ENCODE measurements at places on chromosomes 13 and 19.

DNA sequence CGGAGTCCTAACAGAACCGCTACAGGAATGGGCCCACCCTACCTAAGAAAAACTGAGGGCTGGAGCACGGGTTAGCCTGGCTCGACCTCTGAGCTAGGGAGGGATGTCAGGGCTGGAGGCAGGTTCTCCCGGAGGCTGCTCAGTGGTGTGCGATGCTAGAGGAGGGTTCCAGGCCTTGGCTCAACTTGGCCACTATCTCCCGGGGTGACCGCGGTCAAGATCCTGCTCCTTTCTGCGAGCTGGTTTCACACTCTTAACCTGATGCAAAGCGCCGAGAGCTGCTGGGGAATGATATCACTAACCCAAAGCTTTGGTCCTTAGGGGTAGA, 301 bp downstream of the POP4 start:
- no peak for DNase-seq

DNA sequence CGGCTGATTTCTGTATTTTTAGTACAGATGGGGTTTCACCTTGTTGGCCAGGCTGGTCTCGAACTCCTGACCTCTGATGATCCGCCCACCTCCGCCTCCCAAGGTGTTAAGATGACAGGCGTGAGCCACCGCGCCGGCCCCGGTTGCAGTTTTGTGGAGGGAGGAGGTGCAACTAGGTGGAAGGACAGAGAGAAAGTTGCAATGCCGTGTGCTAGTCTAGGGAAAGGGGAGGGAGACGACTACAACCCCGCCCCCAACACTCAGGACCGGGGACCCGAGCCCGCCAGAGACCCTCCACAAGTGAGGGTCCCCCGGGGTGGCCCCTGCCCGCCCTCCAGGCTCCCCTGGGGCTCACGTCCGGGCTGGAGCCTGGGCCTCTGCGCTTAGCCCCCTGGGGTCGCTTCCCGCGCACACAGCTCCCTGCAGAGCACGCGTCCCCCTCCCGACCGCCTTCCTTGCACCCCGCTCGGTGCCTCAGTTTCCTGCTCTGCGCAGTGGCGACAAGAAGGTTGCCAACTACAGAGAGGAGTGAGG, 1.2 kb upstream of the ARID3A start:
- DNase-seq: no peak

- DNase-seq: no peak
Measured at GRCh38 chr19:35086455-35086854, 29.2 kb upstream of the FXYD3 start.

GRCh38 chr13:99959540-99960230, 11.9 kb downstream of the ZIC5 start:
- no peak for DNase-seq

DNA sequence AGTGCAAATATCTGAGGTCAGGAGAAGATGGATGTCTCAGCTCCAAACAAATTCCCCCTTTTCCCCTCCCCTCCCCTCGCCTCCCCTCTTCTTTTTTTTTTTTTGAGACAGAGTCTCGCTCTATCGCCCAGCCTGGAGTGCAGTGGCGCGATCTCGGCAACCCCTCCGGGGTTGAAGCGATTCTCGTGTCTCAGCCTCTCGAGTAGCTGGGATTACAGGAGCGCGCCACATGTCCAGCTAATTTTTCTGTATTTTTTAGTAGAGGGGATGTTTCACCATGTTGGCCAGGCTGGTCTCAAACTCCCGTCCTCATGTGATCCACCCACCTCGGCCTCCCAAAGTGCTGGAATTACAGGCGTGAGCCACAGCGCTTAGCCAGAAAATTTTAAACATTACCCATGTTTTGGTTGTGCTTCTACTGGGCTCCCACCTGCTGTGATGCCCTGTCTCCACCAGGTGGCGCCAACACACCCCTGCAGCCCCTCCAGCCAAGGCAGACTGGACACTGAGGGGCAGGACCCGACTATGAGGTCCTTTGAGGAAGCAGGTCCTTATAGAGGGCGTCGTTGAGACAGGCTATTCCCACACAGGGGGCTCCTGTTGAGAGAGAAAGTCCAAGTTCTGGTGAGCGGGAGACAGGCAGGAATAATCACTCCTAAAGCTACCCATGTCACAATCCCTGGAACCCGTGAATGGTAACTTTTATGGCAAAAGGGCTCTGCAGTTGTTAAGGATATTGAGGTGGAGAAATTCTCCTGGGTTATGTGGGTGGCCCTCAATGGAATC, 6.3 kb downstream of the ERICH4 start:
- peak; percentile 77 for DNase-seq

- no peak for DNase-seq
Measured at GRCh38 chr19:39738814-39739213, 985 bp upstream of the CLC start.

GRCh38 chr19:14772467-14772866, 5.9 kb downstream of the ADGRE2 start:
- DNase-seq: no peak

GRCh38 chr13:77002590-77003190, 10.8 kb downstream of the CLN5 start:
- no peak for DNase-seq

DNA sequence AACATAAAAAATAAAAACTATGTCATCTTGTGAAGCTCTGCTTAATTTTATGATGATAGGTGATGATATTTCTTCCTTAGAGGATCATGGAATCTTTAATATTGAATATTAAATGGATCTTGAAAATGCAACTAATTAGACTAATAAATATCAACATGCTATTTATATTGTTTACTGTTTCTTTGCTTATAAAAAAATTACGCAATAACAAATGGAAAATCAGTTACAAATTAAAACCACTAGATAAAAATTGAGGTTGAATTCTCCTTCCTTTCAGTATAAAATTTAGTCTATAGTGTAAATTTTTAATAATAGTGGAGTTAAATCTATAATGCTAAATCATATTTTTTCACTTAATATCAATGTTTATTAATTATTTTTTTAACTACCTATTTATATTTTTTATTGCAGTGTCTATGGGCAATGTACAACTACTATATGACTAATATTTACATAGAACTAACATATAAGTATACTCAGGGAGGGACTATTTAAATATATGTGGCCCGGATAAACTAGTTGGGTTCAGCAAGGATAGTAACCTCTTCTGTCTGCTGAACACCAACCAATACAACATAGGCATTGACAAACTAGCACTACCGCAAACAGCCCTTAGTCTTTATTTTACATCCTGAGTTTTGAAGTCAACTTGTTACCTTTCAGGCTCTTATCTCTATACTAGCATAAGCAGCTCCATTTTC, 628.0 kb downstream of the EFNB2 start:
- no peak for DNase-seq

- DNase-seq: no peak
Measured at GRCh38 chr13:98310485-98311199, 133.6 kb upstream of the RNF113B start.

DNA sequence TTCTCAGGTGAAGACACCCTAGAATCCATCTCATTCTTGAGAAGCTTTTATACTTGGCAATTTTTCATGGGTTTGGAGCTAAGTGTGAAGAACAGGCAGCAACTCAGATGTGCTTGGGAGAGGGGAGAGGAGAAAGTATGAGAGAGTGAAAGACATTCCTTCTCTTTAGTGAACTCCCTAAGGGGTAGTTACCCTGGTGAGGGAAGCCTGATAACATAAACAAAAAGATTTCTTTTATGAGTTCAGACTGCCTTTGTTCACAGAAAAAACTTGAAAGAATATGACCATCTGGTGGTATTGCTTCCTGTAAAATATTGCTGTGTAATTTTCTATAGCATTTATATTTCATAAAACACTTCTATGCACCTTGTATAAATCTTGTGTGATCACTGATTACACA, at the start of gene STOML3:
Gene STOML3, minus strand, starts transcription at position 139 of the 400 bp plus-strand sequence. Its CDS starts 110 bp downstream, at position 29.
- DNase-seq: no peak

DNA sequence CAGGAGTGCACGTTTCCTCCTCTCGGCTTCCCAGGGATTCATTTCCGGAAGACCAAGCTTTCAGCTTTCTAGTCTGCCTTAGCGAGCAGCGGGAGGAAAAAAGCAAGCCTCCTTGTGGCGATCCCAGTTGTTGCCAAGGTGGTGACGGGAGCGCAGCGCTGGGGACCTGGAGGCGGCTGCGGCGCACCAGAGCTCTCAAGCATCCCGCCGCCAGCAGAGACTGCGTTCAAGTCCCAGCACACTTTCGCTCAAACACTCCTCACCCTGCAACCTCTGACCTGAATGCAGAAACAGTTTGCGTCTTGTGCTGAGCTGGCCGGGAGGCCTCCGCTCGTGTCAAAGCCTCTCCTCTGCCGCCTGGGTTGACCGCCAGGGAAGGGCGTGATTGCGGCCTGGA, 4.9 kb downstream of the GSX1 start:
- no peak for DNase-seq

GRCh38 chr13:23330356-23330755, 103.1 kb downstream of the SACS start:
- no peak for DNase-seq

DNA sequence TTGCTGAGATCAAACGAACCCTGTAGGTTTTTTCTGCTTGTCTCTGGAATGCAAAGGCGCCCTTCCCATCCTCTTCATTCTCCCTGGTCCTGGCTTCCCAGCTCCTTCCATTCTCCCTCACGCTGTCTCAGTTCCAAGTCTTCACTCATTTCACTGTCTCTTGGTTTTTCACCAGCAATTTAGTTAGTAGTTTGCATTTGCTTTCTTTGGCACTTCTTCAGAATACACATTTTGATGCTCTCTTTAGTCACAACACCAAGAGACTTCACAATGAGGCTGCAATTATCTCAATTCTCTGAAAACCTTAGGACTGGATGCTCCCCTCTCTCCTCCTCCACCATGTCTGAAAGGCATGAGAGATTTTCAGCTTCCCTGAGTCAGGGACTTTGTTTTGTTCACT, 470.7 kb downstream of the FGF14 start:
- no peak for DNase-seq

Measured in head of caudate nucleus (tissue), 42 donors.